ENCODE measurements at places on chromosomes 5 and 9.

DNA sequence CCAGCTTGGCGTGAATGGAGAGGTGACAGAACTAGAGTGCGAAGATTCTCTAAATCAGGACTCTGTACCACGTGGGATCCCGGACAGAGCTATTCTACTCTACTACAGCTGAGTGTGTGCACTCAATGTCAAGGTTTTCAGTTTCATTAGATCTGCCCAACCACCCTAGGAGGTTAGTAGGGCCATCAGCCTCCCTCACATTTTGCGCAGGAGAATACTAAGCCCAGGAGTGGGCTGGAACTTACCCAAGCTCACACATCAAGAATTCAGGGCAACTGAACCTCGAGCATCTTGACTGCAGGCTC lies 68.3 kb upstream of the TBC1D2 start:
- no peak for DNase-seq

DNA sequence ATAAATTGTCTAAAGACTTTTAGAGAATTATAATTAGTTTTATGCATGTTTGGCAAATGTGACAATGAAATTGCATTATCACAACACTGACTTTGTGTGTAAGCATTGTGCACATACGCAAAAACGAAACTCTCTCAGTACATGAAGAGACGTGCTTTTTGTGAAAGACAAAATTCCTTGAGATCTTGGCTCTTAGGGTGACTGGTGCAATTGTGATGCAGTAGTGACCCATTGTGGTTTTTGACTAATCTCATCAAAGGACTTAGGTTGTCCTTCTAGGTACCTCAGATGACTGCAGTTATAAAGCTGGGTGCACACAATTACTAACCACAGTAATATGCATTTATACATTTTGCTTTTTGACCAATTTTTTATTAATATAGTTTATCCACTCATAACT lies 25.3 kb upstream of the TYRP1 start:
- DNase-seq = no peak

- DNase-seq = no peak
Observed at GRCh38 chr9:121324316-121324715, 45.7 kb downstream of the STOM start.

DNA sequence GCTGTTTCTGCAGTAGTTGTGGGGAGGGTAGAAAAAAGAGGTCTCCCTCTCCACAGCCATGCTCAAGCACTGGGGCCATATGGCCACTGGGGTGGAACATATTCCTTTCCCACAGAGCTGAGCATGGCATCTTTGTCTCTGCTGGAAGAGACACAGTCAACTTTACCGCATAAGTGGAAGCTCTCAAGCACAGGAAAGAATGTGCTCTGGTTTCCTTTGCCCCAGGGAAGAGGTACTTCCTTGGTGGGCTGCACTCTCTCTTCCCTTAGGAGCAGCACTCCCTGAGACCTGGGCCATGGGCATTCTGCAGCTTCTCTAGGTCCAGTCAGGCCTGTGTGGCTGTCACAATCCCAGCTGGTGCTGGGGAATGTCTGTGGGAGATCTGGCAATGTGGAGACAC lies 168.5 kb upstream of the ACTBL2 start:
- DNase-seq = no peak

DNA sequence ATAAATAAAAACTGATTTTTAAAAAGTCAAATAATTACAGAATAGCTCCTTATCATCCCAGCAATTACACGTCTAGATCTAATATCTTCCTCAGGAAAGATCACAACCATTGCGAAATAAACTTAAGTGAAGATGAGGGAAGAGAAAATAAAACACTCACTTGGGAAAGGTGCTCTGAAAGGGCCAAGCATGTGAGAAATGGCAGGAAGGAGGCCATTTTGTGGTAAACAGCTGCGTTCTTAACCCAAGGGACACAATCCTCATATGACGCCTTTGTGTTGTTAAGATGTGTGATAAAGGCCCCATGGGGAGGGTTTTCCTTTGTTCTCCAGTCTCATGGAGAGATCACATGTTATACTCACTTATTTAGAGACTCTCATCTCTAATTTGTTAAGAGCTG lies 32.5 kb downstream of the JAKMIP2 start:
- no peak for DNase-seq

GRCh38 chr9:91943478-91944470 lies 6.3 kb downstream of the ROR2 start:
- no peak for DNase-seq

Measured in EH (cell line).